ENCODE measurements at places on chromosomes 7 and 10.

DNA sequence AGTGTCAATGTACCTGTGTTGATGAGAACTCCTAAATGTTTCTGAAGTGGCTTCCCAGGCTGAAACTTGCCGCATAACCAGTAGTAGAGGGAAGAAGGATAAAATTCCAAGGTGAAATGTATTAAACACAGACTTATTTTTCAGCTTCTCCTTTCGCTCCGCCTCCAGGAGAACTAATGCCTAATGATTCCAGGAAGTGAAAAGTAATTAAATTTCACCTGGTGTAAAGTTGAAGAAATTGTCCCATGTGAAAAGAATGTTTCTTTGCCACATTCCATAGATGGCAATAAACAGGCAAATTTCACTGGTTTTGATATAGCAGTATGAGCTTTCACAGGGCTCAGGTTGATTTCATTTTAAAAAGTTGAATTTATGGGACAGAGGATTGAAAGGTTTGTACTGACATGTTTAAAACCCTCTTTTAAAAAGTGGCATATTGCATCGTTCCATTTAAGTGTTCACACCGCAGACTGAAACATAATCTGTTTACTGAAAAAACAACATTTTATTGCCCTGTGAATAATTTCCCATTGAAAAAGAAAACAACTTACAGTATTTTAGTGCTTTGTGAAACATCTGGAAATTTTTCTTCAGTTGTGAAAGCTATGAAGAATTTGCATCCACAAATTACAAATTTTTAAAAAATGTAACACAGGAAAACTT lies 453.4 kb upstream of the NFE2L3 start:
- no peak for DNase-seq

DNA sequence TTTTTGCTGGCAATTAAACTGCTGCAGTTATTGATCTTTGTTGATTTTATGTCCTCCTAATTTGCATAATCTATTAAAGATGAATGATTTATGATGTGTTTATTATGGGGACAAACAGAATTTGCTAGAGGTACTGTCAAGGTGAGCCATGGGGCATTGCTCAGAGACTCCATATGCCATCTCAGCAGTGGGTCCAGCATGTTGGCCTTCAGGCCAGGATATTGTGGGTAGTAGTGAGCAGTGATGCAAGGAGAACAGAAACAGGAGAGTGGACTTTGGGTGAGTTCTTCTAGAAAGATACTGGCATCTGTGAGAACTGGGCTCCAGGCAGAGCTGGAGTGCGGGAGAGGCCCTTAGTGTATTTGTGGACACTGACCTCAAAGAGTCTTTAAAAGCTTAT lies 65.9 kb downstream of the PAX2 start:
- DNase-seq: no peak

- no peak for DNase-seq
These were observed 27.6 kb downstream of the SPAG6 start for GRCh38 chr10:22372917-22373316.

DNA sequence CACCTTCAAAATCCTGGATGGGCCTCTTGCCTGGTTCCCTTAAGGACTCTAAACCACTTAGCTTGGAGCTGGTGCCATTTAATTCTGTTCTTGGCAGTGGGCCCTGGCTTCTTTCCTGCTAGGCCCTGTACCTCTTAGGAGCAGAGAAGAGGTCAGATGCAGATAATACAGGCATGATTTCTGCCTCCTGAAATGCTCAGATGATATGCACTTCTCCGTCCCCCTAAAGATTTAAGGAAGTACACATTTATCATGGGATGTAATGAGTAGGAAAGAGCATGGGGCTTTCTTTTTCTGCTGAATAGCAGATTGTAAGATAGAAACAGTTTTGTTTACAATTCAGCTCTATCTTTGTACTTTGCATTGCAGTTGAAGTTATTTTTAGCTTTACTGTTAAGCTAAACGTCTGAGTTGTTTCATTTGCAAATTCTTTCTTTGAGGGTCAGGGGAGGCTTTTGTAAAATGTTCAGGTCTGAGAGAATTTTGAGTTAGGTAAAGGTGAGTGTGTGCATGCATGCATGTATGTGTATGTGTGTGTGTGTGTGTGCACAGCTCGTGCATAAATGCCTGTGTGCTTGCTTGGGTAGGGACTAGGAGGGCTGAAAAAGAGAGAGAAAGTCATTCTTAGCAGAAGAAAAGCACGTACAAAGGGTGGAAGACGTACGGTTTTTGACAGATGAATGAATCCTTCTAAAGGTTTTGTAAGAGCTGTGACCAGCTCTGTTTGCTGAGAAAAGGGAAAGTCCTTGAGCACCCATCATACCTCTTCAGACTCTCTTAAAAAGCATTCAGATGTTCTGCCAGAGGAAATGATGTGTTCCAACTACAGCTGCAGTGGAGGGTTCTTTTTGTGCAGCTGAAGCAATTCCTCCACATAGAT lies 364.2 kb downstream of the AUTS2 start:
- peak; percentile 8 for DNase-seq
